Effector memory CD8-positive, alpha-beta T cell (primary cell): ENCODE measurements at places on chromosomes 6 and 20.

DNA sequence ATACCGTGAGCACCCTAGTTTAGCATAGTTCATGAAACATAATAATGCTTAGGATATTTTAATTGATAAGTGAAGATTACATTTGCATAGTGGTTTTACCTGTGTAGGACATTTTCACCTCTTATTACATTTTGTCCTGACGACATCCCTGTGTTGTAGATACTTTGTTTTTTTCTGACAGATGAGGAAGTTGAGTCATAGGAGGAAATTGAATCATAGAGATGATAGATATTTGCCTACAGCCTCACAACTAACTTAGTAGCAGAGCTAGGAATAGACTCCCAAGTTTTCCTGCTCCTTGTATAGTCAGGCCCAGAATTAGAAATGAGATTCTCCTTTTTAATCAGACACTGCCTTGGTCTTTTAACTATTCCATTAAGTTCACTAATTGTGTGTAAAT lies 100.5 kb upstream of the SUPT3H start:
- no peak for DNase-seq

DNA sequence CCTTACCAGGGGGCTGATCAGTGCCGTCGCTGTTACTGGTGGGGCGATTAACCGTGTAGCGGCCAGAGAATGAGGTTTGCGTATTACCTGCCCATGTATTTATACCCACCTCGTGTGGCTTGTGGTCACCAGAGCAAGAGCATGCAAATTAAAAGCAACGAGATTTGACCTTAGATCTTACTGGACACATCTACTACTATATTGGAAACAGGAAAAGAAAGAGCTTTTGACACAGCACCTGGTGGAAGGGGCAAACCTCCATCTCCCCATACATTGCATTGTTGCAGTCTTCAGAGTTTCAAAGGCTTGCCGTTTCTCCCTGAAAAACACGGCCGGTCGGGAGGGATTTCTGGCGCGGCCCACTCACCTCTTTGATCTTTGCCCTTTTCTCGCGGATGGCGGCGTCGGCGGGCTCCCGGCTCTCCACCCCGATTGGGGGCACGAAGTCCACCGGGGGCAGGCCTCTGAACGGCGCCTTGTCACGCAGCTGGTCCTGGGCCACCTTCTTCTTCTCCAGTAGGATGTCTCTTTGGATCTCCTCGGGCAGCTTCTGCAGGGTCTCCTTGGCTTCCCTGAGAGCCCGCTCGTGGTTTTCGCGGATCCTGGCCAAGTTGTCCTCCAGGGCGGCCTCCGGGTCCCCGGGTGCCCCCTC lies 1.3 kb downstream of the MAN1A1 start:
- no peak for DNase-seq

DNA sequence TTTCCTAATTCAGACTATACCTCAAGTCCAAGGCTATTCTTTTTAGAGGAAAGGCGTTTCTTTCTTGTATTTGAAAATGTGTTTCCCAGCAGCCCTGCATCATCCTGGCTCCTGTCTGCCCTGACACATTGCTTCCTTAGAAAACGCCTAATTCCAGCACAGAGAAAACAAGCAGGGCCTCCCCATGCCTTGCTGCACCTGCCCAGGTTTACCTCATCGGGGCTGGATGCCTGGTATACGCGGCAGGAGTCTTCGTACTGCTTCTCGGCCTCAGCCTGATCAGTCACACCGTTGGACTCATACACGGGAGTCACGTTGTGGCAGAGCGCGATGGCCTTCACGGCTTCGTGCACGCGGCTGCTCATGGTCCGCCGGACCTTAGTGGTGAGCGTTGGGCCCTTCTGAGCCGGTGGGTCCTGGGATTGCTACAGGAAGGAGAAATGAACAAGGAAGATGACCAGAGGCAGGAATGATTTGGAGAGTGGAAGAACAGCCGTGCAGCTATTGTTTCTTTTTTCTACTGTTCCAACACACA lies 111.4 kb downstream of the ATP9A start:
- DNase-seq, result no peak

DNA sequence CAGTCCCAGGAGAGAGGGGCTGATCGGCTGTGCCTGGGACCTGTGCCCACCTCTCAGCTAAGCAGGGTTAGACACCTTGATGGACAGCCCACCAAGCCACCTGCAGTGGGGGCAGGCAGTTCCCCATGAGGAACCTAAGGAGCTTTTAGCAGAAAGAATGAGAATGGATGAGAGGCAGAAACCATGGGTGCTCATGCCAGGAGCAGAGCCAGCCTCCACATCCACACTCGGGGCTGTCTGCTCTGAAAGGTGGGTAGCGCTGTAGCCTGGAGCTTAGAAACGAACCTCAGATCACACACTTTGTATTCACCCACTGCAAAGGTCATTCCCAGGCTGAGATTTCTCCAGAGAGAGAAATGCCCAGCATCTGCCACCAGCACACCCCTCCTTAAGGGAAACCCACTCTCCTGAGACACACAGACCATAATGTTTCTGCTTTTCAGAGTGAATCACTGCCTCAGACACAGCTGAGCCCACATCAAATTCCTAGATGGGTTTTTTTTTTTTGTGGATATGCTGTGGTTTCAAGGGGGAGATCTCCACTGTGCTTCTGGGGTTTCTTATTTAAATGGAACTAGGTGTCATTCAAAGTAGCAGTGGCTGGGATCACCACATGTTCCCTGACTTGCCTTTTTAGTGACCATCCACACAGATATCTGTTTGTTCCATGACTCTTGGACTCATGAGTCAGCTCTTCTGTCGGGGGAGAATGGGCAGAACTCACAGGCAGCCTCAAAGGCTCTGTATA lies 218.9 kb downstream of the EYA2 start:
- no peak for DNase-seq

DNA sequence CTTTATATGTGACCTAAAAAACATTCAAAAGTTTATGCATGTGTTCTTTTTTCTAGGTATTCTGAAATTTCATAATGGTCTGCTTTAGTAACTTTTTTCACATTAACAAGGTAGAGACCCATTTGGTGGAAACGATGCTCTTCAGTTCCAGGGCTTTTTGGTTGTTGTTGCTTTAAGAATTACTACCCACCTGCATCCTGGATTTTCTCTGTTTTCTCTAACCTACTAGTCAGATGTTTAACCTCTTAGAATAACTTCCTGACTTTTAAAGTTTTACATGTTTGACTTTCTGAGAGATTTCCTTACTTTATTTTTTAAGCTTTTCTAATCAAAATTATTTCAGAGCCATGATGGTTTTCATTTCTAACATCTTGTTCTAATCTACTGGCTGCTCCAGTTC lies 14.9 kb downstream of the TULP4 start:
- no peak for DNase-seq

DNA sequence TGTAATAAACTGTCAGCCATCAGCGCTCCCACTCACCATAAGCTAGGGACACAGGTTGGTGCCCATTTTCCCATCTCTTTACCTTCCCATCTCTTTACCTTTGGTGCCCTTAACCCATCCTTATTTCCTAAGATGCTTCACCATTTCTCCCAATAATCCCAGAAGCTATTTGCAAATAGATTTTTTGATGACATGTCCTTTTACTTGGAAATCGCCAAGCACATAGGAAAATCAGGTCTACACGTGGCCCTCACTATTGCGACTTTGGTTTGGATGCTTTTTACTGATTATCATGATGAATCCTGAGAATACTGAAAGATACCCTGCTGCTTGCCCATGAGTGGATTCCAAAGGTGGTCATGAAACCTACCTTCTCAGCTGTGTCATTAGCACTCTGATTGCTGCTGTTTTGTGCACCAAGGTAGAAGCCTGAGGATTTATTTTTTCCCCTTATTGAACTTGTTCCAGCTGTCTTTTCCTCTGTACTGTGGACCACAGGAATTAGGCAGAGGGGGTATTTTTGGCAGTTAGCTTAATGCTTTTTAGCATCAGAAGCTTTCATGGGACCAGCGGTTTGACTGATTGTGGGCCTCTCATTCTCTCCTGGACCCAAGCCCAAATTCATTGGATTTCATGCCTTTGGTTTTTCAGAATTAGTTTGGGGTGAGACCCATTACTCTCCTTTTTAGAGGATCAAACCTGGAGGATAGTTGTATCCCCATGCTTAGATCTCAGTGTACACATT lies 229.6 kb upstream of the RIN2 start:
- no peak for DNase-seq

DNA sequence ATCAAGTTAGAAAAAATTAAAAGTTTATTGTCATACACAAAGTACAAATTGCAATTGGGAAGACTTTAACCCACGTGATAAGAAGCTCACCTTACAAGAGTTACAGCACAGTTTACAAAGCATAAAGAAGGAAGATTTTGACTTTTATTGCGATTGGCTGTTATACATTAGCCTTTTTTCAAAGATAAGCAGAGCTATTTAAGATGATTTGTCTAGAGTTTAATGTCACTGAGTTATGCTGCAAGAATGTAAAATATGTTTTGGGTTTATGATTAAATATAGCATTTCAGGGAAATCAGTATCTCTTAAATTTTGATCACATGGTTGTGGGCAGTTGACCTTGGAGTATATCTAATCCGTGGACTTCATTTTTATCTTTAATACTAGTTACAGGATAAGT lies 664.2 kb upstream of the PTCHD4 start:
- no peak for DNase-seq

GRCh38 chr20:57540890-57541580 lies 16.1 kb upstream of the CTCFL start:
- DNase-seq, result no peak

DNA sequence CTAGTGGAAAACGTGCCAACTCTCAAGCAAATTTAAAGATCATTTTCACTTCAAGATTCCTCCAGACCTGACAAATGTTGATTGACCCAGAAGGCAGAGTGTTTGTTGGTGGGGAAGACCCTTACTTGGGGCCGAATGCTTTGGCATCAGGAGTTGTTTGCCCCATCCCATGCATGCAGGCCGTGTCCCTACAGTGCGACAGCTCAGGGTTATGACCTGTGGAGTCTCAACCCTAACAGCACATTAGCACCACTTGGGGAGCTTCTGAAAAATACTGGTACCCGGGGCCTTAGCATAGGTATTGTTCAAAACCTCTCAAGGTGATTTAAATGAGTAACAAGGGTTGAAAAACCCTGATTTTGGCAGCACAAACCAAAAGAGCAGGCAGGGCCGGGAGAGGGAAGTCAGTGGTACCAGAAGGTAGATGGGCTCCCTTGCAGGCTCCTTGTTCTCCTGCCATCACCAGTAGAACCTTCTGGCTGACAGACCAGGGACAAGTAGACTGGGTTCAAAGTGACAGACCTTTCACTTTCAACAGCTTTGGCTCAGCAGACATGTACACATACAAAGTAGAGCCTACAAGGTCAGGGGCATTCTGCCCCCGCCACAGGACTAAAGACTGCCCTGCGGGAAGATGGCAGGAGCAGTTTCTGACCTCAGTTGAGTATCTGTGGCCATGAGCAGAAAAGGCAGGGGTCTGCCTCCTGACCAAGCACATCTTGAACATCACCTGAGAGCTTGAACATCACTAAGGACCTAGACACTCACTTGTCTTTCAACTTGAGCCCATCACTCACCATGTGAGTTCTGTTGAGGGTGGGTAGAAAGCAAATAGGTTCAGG lies 39.6 kb downstream of the PLCG1 start:
- DNase-seq, result no peak

DNA sequence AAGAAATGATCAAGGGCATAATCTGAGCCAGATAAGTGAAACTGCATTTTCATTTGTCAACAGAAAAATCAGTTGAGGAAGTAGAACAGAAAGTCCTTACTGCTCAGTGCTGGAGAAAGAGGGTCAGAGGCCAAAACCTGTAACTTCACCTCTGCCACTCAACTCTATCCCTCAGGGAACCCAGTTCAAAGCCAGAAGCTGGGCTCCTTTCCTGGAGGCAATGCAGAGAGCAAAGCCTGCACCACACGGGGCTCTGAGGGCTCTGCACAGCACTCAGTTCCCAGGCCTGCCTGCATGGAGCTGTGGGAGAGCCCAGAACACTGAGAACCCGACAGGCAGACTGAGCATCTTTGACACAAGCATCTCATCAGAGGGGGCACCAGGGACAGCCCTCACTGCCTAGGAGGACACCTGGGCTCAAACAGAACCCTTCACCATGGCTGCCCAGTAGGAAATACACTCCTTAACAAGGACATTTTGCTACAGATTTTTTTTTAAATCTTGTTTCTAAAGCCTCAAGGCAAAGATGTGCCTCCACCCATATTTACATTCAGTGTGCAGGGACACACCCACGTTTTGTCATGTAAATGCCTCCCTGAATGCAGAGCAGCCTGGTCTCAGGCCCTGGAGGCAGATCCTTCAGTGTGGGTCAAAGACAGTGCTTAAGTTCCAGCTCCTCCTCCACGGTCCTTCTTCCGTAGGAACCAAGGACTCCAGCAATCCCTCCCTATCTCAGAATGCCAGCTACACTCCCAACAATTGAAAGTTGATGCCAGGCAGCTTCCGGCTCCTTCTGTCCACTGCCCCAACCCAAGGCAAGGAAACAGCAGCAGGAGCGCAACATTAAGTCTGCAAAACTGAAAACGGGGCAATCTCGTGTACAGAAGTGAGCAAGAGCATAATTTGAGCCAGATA lies 6.6 kb downstream of the RNASET2 start:
- DNase-seq, result no peak

GRCh38 chr20:53941680-53942471 lies 128.5 kb downstream of the BCAS1 start:
- DNase-seq, result no peak

DNA sequence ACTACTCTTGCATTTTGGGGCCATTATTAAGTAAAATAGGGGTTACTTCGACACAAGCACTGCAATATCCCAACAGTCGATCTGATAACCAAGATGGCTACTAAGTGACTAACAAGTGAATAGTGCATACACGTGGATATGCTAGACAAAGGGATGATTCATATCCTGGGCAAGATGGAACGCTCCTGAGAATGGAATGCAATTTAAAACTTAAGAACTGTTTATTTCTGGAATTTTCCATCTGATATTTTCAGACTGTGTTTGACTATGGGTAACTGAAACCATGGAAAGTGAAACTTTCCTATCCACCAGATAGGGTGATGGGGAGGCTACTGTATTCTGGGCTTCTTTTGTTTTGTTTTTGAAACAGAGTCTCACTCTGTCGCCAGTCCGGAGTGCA lies 66.5 kb downstream of the ILRUN start:
- no peak for DNase-seq
